Foreskin melanocyte (primary cell): ENCODE measurements at places on chromosomes 2 and 18.
A peak's percentile ranks its signal among the peaks of the same experiment; 100 is the strongest.

- DNase-seq, result peak; percentile 66
Observed at GRCh38 chr2:69741229-69741574, 732 bp upstream of the ANXA4 start.

DNA sequence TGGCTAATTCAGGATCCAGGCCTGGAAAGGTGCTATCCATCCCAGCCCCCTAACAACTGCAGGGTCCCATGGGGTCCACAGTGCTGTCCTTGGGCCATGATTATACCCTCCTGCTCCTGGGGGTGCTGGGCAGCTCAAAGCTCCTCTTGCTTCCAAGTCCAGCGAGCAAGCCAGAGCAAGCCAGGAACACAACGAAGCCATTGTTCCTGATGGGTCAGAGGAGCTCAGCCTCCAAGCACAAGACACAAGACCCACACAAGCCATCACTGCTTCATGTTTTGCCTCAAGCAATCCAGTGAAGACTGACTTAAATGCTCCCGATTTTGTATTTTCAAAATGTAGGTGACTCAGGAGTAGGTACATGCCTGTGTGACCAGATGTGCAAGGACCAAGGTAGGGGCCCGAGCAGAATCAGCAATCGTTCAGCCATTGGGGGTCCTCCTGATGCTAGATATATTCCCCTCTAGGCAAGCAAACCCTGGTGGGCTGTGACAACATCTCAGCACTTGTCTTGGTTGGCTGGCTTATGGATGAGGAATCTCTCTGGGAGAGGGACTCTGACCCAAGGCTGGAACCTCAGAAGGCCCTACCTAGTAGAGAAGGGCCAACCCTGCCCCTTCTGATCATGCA lies 90.8 kb downstream of the EPAS1 start:
- DNase-seq, result peak; percentile 93

DNA sequence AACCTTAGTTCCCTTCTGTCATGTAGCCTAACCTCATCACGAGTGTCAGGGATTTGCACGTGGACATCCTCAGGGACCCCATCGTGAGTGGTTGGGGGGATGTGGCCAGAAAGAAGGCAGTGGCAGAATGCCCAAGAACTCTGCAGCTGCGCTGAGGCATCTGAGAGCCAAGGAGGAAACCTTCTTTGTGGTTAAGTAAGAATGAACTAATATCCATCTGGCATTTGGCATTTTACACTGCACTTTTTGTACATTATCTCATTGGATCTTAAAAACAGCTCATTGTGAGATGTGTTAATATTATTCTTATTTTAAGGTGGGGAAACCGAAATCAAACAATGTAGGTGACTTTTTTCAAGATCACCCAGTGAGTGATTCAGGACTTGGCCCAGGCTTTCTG lies 32.6 kb upstream of the APCDD1 start:
- DNase-seq, result no peak

DNA sequence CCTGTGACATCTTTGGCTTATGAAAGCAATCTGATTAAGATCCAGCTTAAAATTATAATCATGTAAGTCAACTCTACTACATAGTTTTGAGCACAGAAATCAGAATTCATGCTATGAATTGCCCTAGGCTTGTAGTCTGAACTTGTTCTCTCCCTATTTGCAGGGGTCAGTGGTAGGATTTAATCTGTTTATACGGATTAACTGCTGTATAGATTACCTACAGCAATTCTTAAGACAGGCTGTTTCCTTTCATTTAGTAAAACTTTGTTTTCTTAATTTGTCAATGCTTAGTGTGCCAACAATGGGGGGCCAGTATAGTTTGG lies 287.9 kb downstream of the PDE11A start:
- no peak for DNase-seq

DNA sequence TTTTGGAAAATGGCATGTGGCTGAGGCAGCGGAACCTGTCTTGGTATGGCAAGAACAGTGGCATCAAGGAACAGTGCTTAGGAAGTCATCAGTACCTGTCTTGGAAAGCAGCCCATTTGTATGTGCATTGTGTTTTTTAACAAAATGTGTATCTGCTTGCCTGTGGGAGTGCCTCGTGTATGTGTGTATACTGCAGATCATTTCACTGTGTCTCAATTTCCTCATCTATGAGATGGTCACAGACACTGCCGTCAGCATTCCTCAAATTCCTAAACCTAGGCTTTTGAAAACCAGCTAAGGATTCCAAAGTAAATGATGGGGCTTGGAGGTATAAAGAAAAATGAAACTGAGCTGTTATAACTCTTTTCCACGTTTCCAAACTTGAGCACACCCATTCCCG lies 441.3 kb downstream of the RND3 start:
- no peak for DNase-seq

GRCh38 chr18:39448942-39449341 lies 1883.3 kb upstream of the CELF4 start:
- DNase-seq, result no peak

- DNase-seq, result no peak
Observed at GRCh38 chr18:4549164-4549872, 94.2 kb upstream of the DLGAP1 start.

DNA sequence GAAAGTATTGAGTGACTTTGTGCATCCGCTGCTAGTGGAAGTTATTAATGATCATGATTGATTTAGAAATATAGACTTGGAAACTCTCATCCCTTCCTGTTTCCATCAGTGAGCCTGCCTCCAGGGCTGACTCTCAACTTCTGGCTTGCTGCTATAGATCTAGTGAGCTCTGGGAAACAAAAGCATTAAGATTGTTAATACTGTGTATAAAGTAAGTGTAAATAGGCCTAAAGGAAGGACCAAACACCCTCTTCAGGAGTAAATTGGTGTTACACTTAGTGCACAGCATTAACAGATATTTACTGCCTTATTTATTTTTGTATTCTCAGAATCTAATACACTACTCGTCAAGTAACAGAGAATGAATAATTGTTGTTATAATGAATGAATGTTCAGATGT lies 285.6 kb downstream of the THSD7B start:
- no peak for DNase-seq

GRCh38 chr2:161357097-161357496 lies 48.9 kb downstream of the PSMD14 start:
- no peak for DNase-seq

DNA sequence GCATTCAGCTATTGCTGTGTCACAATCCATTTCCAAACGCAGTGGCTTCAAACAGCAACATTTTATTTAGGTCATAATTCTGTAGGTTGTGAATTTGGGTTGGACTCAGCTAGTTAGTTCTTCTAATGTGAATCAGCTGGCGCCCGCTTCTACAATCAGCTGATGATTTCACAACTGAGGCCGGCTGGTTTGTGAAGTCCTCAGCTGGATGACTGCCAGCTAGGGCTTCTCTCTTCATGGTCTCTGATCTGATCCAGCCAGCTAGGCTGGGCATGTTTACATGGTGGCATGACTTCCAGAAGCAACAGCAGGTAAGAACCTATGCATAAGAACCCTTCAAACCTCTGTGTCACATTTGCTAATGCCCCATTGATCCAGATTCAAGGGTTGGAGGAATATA lies 172.0 kb downstream of the SLC4A10 start:
- DNase-seq, result no peak

- DNase-seq, result peak; percentile 34
Observed at GRCh38 chr2:36389091-36389564, 33.5 kb downstream of the CRIM1 start.

DNA sequence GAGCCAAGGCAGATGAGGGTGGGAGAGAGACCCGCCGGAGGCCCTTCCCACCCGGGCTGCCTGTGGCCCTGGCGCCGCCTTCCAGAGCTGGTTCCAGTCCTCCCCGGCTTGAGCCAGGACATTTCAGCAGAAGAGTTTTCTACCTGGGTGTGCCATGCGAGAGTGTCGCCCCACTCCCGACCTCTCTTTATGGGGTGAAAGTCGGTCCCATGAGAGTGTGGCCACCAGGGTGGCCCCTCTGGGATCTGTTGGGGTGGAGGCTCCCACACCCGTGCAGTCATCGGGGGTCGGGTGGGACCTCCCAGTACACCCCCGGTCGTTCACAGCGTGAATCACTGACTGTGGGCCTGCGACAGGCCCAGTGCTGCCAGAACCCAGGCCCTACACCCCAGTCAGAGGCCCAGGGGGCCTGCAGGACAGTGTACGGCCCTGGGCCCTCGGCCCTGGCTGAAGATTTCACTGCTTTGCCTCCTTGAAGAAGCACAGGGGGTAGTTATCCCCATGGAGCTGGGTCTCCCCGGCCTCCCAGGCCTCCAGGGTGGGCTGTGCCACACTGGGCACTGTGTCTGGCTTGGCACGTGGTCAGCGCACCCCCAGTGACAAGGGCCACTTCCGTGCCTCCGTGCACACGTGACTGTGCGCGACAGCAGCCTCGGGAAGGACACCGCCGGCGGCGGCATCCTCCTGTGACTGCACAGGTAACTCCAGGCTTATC lies 5.9 kb downstream of the NFATC1 start:
- no peak for DNase-seq

GRCh38 chr2:64735504-64735903 lies 81.8 kb upstream of the SERTAD2 start:
- DNase-seq, result no peak

GRCh38 chr2:231094736-231095346 lies 30.0 kb downstream of the HTR2B start:
- DNase-seq, result no peak

GRCh38 chr2:28294451-28294850 lies 98.2 kb upstream of the FOSL2 start:
- no peak for DNase-seq

DNA sequence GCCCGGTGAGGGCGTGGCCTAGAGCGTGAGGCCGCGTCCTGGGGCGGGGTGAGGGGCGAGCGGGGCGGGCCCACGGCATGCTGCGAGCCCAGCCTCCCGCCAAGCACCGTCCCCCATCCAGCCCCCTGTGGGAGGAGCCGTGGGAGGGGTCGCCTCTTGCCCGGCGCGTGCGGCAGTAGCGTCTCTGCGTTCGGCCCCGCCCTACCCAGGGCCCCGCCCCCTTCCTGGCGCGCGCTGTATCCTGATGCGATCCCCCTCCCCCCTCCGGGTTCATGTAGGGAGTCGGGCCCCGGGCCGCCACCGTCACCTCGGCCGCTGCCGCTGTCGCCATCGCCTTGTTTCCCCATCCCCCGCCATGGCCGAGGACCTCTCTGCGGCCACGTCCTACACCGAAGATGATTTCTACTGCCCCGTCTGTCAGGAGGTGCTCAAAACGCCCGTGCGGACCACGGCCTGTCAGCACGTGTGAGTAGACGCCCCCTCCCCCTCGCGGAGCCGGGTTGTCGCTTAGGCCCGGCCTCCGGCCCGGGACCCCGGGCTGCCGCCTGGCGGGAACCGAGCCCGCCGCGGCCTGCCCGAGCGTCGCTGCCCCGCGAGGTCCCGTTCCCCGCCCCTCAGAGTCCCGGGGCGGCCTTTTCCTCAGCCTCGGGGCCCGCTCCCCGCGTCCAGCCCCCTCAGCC lies 888 bp downstream of the RNF138 start:
- DNase-seq, result peak; percentile 90

- no peak for DNase-seq
Observed at GRCh38 chr18:58172031-58172430, 128.0 kb downstream of the NEDD4L start.

- DNase-seq, result no peak
Observed at GRCh38 chr2:94993176-94994062, 32.1 kb upstream of the MAL start.

DNA sequence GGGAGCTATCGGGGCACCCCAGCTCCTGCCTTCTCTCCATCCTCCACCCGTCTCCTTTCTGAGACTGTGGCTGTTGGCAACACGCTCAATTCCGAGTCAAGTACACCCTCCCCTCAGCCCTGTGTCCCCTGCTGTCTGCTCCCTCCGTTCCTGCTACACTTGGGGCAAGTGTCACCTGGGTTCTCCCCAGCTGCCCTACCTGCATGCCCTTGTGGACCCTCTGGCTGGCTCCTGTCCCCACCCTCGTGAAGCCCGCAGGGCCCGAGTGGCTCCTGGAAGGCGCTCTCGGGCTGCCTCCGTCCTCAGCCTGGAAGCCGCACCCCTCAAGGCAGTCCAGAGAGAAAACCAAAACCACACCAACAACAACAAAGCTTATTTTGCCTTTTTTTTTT lies 33.9 kb downstream of the PDIA6 start:
- no peak for DNase-seq

DNA sequence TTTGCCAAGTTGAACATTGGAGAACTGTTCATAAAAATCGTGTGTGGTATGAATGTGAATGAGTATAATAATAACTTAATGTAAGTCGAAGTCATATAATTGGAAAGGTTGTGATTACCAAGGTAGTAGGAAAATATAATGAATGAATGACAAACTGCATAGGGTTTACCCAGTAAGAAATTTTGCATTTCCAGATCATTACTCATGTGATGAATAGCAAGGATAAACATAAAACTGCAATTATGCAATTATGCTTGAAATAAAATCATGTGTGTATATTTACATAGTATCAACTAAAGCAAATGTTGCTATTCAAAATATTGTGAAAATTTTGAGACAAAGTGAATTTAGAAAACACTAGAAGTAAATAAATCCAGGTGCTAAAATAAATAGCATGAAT lies 1108.7 kb upstream of the TMEFF2 start:
- DNase-seq, result no peak

DNA sequence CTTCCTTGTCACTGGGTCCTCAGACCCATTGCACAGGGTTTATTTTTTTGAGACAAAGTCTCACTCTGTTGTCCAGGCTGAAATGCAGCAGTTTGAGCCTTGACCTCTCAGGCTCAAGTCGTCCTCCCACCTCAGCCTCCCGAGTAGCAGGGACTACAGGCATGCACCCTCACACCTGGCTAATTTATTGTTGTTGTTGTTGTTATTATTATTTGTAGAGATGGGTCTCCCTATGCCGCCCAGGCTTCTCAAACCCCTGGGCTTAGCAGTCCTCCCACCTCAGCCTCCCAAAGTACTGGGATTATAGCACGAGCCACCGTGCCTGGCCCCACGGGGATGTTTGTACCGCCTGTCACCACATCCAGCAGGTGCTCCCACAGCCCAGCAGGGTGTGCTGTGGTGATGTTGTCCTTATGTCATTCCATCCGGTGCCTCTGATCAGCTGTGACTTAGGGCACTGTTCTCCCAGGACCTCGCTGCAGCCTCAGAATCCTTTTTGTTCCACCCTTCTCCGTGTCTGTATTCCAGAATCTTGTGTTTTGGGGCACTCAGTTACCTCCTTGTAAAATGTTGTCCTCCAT lies 182.3 kb downstream of the INO80D start:
- no peak for DNase-seq

GRCh38 chr18:37346048-37346447 lies 219.6 kb downstream of the CELF4 start:
- no peak for DNase-seq

DNA sequence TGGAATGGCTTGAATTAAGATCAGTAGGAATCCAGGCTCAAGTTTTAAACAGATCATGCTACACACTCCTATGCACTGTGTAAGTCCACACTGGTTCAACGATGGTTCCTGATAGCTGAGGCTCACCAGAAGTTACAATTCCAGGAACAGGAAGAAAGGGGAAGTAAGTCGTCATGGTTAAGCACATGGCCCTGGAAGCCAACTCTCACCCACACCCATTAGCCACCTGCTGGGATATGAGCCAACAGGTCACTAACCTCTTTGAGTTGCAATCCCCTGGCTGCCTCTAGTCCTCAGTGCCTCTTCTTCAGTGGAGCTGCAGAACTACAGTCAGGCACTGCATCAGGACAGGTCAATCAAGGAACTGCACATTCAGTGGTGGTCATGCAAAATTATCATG lies 133.5 kb downstream of the TMEM182 start:
- DNase-seq, result no peak
